NCI-H446 (cell line): ENCODE measurements at places on chromosomes 12 and 14.

DNA sequence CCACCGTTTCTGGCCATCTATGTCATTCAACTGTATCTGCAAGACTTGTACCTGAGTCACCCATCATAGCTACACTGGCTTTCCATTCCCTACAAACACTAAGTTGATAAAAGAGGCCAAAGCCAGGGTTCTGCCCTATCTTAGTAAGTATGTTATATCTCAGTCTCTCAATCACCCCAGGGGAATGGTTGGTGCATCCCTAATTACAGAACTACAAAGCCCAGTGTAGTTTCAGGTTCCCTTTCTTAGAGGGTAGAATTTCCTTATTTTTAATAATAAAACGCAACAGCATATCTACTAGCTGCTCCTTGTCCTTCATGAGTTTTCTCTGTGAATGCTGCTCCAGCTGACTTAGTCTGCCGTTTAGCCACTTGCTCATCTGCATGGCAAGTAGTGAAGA, 57.6 kb downstream of the ST8SIA1 start:
- no peak for DNase-seq

DNA sequence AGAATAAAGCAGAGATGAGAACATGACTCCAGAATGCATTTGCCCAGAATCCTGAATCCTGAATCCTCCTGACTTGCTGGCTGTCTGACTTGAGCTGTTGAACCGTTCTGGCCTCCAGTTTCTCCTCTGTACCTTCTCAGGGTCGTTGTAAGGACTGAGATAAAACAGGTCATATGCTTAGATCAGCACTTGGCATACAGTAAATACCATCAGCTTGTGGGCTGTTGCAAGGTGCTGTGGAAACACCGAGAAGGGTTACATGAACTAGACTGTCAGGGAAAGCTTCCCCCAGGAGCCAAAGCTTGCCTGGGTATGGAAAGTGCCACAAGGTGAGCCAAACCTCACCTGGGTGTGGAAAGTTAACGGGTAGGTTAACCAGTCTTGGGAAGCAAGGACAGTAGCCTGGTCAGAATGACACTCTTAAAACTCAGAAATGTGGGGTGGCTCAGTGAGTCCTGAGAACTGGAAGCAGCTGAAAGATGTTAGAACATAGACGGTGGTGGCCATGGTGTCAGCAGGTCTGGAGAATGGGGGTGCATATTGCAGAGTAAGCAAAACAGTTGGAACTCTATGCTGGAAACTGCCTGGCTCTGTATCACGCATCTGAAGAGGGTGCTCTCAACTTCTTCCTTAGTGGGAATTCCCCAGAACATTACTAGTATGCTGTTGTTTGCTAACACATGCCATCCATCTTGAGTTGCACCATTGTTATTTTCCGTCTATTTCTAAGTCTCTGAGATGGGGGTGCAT, 105.3 kb upstream of the DYRK2 start:
- no peak for DNase-seq

DNA sequence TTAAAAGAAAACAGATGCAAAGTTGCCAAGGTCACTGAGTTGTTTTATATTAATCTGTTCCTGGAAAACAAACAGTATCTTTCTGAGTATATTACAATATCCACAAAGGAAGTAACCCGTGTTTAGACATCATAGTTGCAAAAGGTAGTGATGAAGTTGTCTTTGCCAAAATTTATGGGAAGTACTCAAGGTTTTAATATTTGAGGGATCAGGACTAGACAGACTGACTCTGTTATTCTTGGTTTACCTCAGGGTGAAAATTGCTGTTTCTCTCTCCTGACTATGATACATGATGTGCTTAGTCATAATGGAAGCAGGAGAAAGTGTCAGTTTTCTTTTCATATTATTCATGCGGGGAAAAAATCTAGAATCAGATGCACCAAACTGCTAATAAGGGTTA, 28.3 kb downstream of the TMEM233 start:
- DNase-seq = no peak

GRCh38 chr12:47889040-47889439, 15.8 kb downstream of the VDR start:
- no peak for DNase-seq

DNA sequence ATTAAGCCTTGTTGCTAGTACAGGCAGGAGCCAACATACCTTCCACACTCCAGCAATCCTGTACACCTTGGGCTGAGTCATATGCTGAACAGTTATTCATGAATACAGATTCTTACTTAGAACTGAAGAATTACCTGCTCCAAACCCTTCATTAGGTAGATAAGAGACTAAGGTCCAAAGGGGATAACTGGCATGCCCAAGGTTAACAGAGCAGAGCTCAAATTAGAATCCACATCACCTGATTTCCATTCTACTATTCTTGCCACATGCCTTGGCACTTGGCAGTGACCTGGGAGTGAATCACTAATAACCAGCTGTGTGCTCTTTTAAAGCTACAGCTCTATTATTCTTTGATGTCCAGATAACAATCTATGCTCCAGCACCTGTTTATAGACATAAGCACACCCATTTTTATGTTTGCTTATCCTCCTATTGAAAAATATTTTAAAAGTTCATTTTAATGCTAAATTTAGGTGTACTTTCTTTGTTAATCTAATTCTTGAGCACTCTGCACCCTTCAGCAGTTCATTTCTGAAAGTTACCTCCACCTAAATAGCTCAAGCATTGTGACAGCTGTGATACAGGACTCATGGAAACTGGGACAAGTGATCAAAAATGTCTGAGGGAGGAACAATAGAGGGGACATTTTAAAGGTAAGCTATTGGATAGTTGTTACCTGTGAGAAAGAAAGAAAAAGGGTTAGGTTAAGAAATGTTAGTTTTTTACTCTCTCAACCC, 19.4 kb downstream of the LPCAT3 start:
- no peak for DNase-seq

DNA sequence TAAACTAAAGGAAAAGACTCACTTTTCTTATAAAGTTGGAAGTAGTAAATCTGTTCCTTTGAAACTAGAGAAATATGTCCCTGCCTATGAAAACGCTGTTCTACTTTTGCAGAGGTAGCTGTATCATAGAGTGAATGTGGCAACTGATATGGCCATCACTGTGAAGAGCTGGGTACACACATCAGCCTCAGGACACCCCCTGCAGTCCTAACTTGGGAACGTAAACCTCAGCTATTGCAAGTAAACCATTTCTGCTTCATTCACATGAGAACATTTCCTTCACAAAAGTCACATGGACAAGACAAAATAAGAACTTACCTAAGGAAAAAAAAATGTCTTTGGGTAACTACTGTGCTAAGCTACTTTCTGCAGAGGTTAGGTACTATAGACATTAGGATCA, 233.3 kb upstream of the PPFIA2 start:
- DNase-seq = no peak

- DNase-seq = no peak
Observed at GRCh38 chr12:100199023-100199346, 1.6 kb upstream of the ACTR6 start.

DNA sequence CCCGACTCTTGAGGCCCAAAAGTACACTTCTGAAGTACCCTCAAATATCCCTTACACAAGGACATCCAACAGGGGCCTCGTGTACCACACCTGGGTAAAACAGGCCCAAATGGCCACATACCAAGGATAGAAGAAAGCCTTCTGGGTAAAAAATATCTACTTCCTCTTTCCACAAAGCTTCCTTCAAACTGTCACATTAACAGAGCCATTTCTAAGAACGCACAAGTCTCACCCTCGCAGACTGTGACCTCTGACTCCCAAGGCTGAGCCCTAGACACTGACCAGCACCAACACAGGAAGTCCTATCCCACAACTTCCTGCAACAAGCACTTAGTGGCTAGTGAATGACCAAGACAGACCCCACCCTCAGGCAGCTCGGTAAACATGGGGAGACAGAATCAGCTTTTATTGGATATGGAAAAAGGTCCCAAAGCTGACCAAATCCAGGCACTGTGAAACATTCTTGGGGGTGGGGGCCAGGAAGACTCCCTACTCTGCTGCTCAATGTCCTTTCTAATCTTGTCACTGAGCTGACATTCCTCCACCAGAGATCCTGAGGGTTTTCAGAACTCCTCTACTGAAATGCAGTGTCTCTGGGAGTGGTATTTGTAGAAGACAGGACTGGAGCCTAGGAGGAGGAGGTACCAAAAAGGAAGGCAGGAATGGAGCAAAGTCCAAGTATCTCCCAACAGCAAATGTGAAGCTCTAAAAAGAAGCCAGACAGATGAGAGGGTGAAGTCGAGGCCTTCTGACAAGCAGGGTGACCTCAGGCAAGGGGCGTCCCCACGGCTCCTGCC, 15.9 kb downstream of the KCTD10 start:
- no peak for DNase-seq

- no peak for DNase-seq
Observed at GRCh38 chr14:21075719-21076437, 5.8 kb downstream of the ARHGEF40 start.

DNA sequence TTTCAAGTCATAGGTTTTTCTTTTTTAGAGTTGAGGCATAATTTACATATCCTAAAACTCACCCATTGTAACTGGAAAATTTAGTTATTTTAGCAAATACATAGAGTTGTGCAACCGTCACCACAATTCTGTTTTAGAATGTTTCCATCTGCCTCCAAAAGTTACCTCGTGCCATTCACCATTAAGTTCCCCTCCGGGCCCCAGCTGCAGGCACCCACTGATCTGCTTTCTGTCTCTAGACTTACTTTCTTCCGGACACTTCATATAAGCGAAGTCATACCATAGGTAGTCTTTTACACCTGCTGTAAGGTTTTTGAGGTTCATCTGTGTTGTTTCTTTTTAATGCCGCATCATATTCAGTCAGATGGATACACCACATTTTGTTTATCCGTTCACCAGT, 28.7 kb downstream of the PPP2R5C start:
- no peak for DNase-seq

- DNase-seq = no peak
Observed at GRCh38 chr12:15193946-15194345, 27.3 kb downstream of the RERG start.

GRCh38 chr12:56152756-56153677, 630 bp downstream of the MYL6B start:
- DNase-seq = no peak

DNA sequence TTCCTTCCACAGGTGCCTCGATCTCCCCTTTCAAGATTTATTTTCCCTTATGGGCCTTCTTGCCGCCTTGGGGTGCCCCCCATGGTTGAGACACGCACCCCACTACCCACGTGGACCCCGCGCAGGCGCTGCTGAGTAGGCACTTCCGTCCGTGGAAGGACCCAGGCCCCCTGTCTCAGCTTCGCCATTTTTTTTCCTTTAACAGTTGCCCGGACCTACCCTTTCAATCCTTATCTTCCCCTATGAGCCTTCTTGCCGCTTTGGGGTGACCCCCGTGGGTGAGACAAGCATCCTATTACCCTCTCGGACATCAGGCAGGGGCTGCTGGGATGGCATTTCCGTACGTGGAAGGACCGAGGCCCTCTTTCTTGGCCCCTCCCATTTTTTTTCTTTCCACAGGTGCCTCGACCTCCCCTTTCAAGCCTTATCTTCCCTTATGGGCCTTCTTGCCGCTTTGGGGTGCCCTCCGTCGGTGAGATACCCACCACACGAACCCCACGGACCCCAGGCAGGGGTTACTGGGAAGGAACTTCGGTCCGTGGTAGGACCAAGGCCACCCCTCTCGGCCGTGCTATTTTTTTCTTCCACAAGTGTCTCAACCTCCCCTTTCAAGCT, 268.2 kb downstream of the ALG10 start:
- no peak for DNase-seq

GRCh38 chr12:25278269-25278668, 27.5 kb upstream of the KRAS start:
- DNase-seq = no peak

- no peak for DNase-seq
Observed at GRCh38 chr12:70971001-70971794, 50.7 kb upstream of the PTPRR start.

DNA sequence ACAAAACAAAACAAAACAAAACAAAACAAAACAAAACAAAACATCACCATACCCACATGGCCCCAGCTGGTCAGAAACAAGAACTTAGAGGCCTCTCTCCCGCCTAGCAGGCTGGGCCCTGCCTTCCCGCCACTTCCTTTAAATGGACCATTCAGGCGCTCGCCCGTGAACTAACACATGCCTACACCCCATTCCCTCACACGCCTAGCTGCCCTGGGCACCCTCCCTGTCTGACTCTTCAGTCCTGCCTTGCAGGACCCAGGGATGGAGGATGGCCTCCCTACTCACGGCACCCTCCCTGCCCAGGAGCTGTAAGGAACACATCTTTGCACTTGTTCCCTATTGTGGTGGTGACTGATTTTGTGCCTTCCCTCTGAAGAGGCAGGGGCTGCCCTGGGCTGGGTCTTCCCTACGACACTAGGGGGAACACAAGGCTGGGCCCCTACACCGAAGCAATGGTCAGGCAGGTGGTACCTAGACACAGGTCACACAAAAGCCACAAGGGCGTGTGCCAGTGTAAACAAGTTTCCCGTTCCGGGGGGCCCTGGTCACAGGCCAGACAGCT, 21.5 kb downstream of the P2RX2 start:
- no peak for DNase-seq

DNA sequence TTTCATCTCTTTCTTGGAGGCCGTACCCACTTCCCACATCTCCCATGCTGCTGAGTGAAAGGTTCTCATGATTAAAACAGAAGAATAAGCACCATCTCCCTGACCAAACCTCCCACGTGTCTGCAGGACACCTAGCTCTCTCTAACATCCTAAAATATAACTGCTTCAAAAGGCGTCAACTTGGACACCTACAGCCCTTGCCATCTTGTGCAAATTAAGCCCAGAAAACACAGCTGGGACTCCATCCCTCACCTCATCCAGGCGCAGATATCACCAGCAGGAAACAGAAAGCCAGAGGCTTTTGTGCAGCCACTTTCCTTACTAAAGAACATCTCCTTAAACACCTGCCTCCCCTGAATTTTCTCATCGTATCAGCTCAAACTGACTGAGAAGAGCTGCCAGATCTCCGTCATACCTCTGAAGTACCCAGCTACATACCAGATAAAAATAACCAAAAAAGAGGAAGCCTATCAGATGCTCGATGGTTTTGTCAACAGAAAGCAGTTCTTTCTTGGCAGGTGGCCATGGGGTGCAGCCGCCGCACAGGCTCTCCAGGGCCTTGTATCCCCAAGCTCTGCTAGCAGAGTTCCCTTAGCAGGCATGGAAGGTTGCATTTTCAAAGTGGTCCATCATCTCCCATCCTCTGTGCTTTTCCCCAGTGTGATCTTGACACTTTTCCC, 28.8 kb downstream of the MAP3K9 start:
- no peak for DNase-seq

GRCh38 chr12:112458751-112459150, 40.0 kb downstream of the PTPN11 start:
- DNase-seq = no peak

- no peak for DNase-seq
Observed at GRCh38 chr12:28998662-28999120, 150.4 kb upstream of the FAR2 start.

GRCh38 chr14:59913187-59913586, 6.8 kb upstream of the LRRC9 start:
- no peak for DNase-seq
